ENCODE measurements at places on chromosomes 12 and 14.

GRCh38 chr14:21068521-21069387 lies 1.4 kb upstream of the ARHGEF40 start:
- DNase-seq = peak; percentile 67

DNA sequence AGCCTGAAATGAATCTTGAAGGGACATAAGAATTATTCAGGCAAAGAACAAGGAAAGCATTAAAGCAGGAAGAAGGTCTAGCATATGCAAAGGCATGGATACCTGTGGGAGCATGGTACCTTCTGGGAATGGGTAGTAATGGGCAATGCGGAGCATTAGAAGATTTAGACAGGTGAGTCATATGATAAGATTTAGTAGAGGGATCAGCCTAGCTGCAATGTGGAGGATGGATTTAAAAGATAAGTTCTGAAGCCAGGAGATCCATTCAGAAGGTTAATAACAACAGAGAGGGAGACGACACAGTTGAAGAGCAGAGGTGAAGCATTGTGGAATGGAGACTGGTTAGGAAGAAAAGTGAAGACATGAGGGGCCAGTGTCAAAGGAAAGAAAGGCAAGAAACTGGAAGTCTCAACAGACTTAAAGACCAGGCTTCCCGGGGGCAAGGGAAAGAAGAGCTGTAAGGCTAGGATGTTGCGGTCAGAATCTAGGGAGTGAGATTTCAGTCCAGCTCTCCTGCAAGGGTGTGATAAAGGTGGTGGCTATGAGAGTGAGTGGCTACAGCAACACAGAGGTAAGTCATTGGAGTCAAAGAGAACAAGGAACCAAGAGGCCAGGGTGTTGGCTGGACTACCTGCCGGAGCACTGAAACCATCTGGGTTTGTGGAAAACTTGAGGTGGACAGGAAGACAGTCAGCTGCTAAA lies 5.6 kb upstream of the STAT6 start:
- DNase-seq = no peak

- DNase-seq = no peak
These were observed 84.8 kb upstream of the FICD start for GRCh38 chr12:108430245-108430644.

GRCh38 chr12:7844116-7844515 lies 28.6 kb downstream of the SLC2A14 start:
- DNase-seq = no peak

GRCh38 chr14:97381309-97381708 lies 584.1 kb downstream of the VRK1 start:
- no peak for DNase-seq

DNA sequence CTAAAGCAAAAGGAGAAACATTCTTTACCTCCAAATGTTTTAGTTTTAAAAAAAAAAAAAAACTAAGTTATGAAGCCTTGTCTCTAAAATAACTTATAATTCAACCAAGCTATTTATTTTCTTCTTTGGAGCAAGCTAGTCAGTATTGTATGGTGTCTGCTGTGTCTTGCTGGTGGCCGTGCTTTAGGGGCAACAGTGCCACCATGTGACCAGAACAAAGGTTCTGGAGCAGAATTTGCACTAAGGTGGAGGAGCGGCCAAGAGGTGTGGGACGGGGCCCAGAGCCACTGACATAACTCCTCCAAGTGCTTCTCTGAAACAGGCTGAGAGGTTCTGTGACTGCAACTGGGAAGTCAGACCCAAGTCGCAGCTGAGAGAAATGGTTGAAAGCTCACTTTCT lies 4.5 kb downstream of the FICD start:
- no peak for DNase-seq

GRCh38 chr12:52423661-52424500 lies 10.3 kb downstream of the KRT75 start:
- DNase-seq = no peak

DNA sequence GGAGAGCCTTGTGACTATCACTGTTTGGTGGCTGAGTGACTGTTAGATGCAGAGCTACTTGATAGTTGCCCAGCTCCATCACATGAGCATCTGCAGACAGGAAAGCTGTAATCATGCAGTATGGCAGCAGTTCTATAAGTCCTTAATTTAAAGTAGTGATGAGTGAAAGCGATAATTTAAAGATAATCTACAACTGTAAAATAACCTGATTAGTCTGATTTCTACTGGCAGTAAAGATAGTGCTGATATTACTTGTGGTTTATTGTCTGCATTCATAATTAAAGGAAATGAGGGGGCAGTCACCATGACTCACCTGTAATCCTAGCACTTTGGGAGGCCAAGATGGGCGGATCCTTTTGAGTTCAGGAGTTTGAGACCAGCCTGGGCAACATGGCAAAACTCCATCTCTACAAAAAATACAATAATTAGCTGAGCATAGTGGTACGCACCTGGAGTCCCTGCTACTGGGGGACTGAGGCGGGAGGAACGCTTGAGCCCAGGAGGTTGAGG lies 41.2 kb upstream of the PLEKHD1 start:
- DNase-seq = no peak

DNA sequence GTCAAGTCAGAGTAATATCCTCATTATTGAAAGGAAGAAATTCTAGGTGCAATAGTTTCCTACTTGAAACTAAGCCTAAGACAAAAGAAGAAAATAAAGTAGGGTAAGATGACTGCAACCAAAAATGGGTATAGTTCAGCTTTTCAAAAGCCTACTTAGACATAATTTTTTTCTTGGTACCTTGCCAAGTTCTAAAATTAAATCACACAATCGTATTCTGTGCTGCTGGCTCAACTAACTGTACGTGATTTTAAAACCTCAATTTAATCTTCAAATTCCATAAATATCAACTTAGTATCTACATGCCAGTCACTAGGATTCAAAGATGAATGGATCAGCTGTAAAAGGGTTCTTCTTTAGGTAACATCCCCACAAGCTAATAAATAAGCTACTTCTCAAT lies 56.9 kb downstream of the SCAF11 start:
- no peak for DNase-seq

- DNase-seq = no peak
These were observed 47.1 kb downstream of the EMP1 start for GRCh38 chr12:13243516-13244070.

GRCh38 chr12:19373586-19373985 lies 65.7 kb upstream of the AEBP2 start:
- no peak for DNase-seq

DNA sequence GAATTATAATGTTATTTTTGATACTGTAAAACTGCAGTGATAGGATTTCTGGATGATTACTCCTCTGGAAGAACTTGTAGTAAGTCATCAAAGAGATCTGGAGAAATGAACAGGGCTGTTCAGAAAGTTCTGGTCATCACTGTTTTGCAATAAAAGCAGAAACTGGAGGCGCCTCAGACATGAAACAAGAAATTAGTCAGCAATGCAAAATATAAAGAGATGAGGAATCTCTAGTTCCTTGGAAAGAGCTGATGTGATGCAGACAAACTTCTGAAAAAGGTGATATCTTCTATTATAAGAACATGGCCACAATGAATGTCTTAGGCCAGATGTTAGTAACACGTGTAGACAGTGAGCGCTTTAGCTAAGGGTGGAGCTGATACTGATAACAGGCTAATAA lies 9.5 kb downstream of the ACIN1 start:
- DNase-seq = no peak

- DNase-seq = no peak
These were observed 442.5 kb upstream of the PDE3A start for GRCh38 chr12:19925841-19926240.

- no peak for DNase-seq
These were observed 80.8 kb upstream of the ACTN1 start for GRCh38 chr14:69059658-69060623.

DNA sequence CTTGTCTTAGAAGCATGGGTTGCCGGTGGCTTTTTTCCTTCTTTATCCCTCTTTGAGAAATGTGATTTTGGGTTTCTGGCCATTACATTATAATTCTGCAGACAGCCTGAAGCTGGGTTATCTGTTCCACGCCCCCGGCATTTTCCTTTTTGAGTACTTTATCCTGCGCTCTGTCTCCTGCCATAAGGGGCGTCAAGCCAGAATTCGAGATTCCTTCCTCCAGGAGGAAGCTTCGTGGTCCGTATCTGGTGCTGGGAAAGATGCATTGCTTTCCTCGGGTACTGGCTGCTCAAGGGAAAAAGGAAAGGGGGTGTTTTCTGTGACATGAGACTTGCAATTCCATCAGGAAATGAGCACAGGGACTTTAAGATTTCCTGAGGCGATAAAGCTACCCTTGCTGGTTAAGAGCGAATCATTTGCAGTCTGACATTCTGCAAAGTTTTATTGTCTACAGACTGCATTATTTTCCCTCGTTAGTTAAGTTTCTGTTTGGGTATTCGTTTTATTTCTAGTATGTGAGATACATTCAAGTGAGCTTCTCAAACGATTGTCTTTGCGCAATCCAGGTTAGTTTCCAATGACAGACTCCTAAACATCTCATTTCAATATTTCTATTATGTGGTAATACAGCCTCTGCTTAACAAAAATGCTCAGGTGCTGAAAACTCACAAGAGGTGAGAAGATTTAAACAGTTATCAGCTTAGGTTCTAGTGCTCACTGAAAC lies 694 bp downstream of the AKAP5 start:
- DNase-seq = no peak

Data from CD4-positive, alpha-beta T cell treated with Interleukin-6 for 4 hours (primary cell).